ENCODE measurements at places on chromosomes 7 and 10.

DNA sequence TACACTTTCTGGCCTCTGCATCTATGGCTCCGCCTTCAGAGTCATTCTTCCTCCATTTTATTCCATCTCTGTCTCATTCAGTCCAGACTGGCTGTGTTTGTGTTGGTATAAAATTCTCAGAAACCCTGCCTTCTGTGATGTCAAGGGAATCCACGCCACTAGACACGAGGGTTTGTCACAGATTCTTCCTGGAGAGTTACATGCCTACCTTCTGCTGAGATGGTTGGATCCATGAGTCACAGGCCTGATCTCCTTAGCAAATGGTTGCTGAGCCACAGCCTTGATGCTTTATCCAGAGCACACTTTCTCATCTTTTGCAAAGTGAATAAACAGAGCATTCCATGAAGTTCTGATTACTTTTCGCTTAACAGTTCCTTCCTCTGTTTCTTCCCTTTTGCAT is 35.9 kb upstream of the TSPAN33 start:
- no peak for DNase-seq

GRCh38 chr7:37385787-37386186 is 62.9 kb downstream of the ELMO1 start:
- no peak for DNase-seq

GRCh38 chr7:23043441-23043840 is 29.5 kb upstream of the HYCC1 start:
- DNase-seq: no peak

- DNase-seq: no peak
Measured at GRCh38 chr7:22181663-22182062, 175.3 kb downstream of the RAPGEF5 start.

DNA sequence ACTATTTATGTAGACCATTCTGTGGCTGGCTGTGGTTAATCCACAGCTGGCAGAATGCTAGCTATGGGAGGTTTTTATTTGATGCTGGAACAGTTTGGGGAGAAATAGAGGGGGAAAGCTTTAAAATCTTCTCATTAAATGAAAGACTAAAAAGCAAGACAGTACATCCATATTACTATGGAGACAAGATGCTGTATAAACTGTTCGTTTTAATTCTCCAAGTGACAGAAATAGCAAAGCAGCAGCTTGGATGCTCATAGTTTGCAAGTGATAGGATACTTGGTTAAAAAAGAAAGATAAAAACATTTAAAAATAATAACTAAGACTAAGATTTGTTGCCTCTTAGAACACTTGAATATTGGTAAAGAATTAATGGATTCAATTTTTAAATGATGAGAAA is 304.9 kb upstream of the KAT6B start:
- DNase-seq: no peak

GRCh38 chr10:3193751-3194150 is 21.2 kb upstream of the PITRM1 start:
- DNase-seq: no peak

DNA sequence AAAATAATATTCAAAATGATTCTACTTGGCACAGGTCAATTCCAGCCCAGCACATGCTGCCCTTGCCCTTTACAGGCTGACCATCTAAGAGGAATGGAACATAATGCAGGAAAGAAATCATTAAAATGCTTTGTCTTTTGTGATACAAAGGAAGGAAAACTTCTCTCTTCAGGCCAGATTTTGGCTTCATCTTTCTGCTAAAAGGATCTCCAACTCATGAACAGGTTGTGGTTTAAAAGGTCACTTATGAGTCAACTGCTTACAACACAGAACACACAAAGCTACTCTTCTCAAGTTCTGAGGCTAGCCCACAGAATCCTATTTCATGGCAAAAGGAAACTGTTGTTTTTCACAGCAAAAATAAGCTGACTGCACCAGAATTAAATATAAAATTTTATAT is 197.1 kb downstream of the DOCK4 start:
- no peak for DNase-seq

- DNase-seq: no peak
Measured at GRCh38 chr7:92088266-92088665, 46.0 kb downstream of the CYP51A1 start.

DNA sequence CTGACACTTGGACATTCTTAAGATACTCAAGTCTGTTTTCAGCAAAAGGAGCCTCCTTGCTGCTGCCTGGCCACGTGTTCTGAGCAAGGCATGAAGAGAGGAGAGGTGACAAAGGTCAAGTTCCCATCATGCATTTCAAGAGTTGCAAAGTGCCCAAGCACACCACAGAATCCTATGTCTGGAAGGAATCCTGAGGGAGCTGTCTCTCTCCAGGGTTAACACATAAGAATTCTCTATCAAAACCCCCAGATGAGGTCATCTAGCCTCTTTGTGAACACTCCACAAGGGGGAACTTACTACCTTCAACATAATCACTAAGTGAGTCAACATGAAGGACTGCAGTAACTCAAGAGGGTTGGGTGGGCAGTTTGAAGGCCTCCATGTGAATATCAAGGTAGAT is 155.5 kb downstream of the RNF216 start:
- no peak for DNase-seq

- no peak for DNase-seq
Measured at GRCh38 chr10:129253865-129254179, 213.2 kb upstream of the MGMT start.

- no peak for DNase-seq
Measured at GRCh38 chr10:128016423-128017060, 109.6 kb downstream of the PTPRE start.

GRCh38 chr10:45040921-45041542 is 40.3 kb downstream of the ZNF22 start:
- DNase-seq: no peak

- DNase-seq: no peak
Measured at GRCh38 chr10:119191881-119192280, 13.3 kb upstream of the PRDX3 start.

GRCh38 chr10:1107679-1108078 is 51.5 kb downstream of the WDR37 start:
- no peak for DNase-seq

- peak; percentile 30 for DNase-seq
Measured at GRCh38 chr10:103605359-103606096, 112.0 kb downstream of the NEURL1 start.

- no peak for DNase-seq
Measured at GRCh38 chr10:97865488-97865887, 15.8 kb downstream of the GOLGA7B start.

DNA sequence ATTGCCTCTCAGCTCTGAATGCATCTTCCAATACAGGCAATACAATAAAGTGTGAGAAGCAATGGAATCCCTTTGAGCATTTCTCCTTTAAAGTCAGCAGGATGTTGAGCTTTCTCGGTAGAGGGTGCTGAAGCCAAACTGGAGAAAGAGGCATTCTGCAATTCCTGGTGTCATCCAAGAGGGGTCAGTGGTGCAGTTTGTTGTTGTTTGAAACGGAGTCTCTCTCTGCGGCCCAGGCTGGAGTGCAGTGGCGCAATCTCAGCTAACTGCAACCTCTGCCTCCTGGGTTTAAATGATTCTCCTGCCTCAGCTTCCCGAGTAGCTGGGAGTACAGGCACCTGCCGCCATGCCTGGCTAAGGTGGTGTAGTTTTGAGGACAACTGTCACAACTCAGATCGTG is 486.5 kb downstream of the CALN1 start:
- DNase-seq: no peak

GRCh38 chr7:151891182-151891581 is 14.3 kb upstream of the PRKAG2 start:
- DNase-seq: no peak

DNA sequence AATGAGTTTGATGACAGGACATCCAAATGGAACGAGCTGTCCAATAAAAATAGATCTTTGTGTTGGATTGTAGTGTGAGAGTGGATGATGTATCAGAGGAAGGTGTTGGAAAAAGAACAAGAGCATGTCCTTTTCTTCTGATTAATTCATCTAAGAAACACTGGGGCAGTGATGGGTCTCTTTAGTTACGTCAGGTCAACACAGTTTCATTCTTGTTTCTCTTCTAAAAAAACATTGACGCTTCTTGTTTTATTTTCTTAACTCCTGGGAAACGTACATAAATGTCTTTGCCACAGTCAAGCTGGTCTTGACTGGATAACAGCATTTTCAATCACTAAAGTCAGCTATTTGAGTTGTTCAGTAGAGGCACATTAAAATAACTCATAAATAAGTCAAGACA is 67.0 kb downstream of the PPP1R9A start:
- no peak for DNase-seq

DNA sequence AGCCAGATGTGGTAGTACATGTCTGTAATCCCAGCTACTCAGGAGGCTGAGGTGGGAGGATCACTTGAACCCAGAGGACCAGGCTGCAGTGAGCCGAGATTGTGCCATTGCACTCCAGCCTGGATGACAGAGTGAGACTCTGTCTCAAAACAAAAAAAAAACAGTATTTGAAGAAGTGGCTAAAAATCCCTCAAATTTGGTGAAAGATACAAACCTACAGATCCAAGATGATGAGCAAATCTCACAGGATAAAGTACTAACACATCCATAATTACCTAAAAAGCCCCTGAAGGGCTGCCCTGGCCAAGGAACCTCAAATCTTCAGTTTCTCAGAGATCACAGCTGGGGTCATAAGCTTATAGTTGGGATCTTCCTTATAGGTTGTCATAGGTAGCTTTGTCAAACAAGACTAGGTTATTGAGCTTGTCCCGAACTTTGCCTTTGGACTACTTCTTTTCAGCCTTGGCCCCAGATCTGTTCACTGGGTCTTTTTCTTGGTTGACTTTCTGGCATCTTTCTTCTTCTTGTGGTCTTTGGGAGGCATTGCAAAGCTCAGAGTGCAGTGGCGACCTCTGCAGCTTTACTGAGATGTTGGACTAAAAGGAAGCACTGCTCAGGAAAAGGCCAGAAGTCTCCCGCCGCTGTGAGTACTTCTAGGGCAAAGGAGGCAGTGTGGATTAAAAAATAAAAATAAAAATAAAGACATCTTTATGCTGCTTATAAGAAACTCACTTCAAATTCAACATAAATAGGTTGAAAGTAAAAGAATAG is 28.6 kb upstream of the SAR1A start:
- no peak for DNase-seq

DNA sequence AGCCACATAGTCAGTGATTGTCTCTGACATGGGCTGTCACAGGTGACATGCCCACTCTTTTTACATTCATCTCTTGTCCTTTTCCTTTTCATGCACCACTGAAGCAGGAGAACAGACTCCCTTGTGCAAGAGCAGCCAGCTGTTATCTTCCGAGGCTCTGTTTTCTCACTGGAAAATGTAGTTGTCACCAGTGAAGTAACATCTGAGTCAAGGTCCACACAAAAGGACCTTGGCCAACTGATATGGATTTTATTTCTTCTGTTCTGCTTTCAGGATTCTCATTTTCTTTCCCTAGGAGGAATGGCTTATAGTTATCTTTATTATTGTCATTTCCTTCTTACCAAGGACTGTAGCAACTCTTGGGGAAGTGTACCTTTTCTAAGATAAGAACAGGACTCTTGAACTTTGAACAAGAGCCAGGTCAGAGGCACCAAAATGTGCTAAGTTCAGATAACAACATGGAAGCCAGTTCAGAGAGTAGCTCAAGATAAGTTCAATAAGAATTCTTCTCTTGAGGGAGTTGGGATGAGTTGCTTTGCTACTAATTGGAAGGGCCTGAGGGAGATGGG is 22.7 kb downstream of the AVPI1 start:
- no peak for DNase-seq

DNA sequence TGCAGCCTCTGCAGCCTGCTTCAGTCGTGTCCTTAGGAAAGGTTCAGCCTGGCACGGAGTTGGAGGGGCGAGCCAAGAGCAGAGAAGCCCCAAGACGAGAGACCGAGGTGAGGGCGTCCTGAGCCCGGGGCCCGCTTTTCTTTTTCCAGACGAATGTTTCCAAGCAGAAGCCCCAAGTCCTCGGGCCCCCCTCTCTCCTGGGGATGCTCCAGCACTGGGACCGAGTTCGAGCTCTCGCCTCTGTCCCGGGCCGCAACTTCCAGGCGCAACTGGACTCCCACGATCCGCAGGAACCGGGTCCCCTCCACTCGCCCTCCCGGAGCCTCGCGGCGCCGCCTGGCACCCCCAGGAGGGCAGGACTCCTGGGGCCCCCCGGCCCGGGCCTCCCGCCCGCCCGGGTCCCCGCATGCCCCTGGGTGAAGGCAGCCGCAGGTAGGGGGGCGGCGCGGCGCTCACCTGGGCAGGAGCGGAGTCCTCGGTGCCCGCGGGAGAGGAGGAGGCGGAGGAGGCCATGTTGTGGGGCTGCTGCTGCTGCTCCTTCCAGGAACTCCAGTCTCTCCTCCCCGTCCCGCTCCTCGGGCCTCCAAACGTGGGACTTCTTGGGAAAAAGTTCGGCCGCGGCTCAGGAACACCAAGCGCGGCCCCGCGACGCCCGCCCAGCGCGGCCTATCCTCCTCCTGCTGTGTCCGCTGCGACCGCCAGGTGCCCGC is 45.3 kb upstream of the CDK1 start:
- DNase-seq: peak; percentile 33

- no peak for DNase-seq
Measured at GRCh38 chr10:117533507-117534281, 8.9 kb upstream of the EMX2 start.

- DNase-seq: no peak
Measured at GRCh38 chr7:151866761-151867655, 9.9 kb downstream of the PRKAG2 start.

- DNase-seq: no peak
Measured at GRCh38 chr10:50641626-50642025, 17.9 kb upstream of the SGMS1 start.

GRCh38 chr10:56622335-56622973 is 261.4 kb upstream of the ZWINT start:
- DNase-seq: no peak

DNA sequence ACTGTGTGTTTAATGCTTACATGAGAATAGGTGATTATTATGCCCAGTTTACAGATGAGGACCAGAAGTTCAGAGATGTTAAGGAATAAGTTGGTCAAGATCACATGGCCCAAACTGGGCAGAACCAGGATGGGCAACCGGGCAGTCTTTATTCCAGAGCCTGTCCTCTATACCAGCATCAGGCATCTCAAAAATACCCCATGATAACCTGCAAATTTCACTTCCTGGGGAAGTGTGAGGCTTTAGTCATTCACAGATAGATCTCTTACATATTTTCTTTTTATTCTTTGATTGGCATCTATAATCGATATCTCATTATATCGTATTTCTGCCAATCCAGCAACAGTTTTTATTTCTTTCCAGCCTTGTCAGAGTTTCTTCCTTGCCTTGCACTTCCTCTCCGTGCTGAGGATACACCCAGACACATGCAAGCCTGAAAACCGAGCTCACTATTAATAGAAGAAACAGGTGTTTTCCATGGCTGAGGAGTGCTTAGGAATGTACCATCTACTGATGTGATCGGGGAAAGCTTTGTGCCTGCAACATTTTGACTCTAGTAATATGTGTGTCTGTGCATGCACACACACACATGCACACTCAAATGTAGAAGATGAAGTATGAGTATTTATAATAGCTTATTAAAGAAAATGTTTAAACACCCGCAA is 82.4 kb downstream of the CREM start:
- no peak for DNase-seq

- no peak for DNase-seq
Measured at GRCh38 chr10:79116801-79117723, 48.3 kb downstream of the ZMIZ1 start.

- peak; percentile 40 for DNase-seq
Measured at GRCh38 chr7:77759294-77759889, 38.8 kb downstream of the TMEM60 start.

GRCh38 chr10:6056411-6057135 is 5.6 kb downstream of the IL2RA start:
- no peak for DNase-seq
